ENCODE measurements at places on chromosomes 1 and 21.

GRCh38 chr1:113660088-113660487 is 99.2 kb downstream of the PHTF1 start:
- no peak for DNase-seq

DNA sequence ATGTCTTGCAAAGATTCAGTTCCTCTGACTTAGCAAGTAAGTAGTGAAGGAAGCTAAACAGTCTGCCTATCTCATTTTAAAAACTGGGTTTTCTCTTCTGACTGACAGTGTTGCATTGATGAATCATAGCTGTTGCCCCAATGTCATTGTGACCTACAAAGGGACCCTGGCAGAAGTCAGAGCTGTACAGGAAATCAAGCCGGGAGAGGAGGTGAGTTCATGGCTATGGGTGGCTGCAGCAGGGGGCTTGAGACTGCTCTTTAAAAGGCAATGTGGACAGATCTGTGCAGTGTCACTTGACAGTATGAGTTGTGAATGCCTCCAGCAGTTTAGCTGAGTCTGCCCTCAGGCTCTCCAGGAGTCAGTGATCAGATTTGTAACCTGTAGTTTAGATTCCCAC is 46.6 kb downstream of the SMYD2 start:
- DNase-seq: no peak

GRCh38 chr1:181038399-181038873 is 4.7 kb downstream of the MR1 start:
- peak; percentile 28 for DNase-seq

GRCh38 chr1:241331328-241332036 is 25.5 kb downstream of the RGS7 start:
- no peak for DNase-seq

GRCh38 chr1:200130552-200130951 is 103.0 kb downstream of the NR5A2 start:
- DNase-seq: no peak

- no peak for DNase-seq
Measured at GRCh38 chr1:213564215-213564659, 423.5 kb upstream of the PROX1 start.

DNA sequence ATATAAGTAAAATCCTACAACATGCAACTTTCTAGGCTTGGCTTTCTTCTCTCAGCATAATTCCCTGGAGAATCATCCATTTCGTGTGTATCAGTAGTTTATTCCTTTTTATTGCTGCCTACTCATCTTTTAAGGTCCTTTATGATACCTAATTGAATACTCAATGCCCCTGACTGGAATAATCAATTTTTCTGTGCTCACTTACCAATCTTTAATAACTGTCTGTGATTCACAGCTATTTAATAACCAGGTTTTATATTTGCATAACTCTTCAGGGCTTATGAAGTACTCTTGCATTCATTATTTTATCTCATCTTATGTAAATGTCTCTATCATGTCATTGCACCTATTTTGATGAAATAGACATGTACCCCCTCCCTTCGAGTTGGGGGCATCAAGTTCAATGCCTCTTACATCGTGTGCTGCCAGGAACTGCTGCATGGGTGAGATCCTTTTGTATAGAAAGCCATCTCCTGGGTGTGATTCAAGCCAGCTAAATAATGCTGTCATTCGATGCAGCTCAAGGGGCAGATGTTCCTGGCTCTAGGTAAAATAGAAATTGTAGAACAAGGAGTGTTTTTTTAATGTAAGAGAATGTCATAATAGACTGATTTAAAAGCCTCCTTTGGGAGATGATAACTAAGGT is 222.7 kb downstream of the SLC35F3 start:
- DNase-seq: no peak

GRCh38 chr1:182587666-182588499 is 1.2 kb downstream of the RNASEL start:
- no peak for DNase-seq

- no peak for DNase-seq
Measured at GRCh38 chr1:31727849-31728248, 24.0 kb upstream of the COL16A1 start.

DNA sequence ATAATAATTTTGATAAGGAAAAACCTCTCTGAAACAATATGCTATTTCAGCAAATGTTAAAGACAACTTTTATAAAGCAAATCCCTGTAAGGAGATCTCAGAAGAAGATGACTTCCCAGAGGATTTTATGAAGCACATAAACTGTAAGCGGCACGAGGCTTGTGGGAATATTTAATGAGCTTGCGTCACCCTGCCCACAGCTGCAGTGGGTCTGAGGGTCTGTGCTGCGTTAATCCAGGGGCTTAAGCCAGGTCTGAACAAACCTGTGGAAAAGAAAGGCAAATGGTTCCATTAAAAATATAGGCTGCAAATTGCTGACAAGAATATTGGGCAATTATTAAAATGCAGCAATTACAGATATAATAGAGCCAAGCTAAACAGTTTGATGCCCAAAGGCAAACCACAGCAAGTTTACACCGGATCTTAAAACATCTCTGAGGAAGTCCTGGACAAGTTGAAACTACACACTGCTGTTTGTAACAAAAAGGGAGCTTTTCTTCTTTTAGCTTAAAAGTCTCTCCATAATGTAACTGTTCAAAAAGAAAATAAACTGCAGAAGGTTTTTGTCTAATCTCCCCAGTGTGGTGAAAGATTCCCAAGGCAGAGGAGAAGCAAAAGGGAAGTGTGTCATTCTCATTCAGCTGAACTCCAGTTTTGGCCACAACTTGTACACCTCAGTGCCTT is 21.8 kb downstream of the TGFBR3 start:
- DNase-seq: no peak

GRCh38 chr1:85224734-85225623 is 24.2 kb upstream of the SYDE2 start:
- DNase-seq: no peak

GRCh38 chr1:175157200-175157599 is 35.4 kb downstream of the KIAA0040 start:
- no peak for DNase-seq

DNA sequence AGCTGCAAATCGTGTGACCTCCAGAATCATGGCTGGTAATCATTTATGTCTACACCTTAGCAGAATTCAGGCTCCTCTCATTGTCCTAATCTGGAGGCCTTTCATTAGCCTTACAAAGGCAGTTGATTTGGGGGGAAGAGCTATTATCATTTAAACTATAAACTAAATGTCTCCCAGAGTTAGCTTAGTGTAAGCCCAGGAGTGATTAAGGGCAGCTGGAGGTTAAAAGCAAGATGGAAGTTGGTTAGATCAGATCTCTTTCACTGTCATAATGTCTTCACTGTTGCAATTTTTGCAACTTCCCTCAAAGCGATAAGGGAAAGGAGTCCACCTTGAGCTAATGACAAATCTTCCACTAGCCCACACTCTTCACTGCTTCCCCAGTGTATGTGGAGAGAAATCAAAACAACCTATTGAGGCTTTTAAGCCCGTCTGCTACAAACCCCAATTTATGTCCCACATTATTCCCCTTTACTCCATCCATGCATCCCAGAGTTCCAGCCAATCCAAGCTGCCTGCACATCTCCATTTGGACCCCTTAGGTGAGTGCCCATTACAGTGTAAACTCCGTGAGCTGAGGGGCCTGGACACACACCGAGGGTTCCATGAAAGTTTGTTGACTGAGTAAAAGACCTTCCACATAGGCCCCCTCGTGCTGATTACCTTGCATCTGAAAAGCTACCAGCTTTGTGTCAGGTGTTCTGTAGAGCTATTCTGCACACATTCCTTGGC is 61.5 kb upstream of the KLHDC7A start:
- no peak for DNase-seq

DNA sequence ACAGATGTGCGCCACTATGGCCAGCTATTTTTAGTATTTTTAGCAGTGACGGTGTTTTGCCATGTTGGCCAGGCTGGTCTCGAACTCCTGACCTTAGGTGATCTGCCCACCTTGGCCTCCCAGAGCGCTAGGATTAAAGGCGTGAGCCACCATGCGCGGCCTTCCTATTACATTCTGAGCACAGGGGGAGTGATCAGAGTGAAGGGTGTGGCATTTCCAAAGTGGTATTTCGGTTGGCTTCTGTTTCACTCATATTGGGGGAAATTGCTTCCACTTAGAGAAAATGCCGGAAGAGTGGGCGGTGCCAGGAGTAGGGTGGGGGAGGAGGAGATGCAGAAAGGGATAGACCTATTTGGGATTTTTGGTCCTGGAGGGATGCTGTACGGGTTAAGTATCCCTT is 4.3 kb downstream of the PIK3CD start:
- no peak for DNase-seq

DNA sequence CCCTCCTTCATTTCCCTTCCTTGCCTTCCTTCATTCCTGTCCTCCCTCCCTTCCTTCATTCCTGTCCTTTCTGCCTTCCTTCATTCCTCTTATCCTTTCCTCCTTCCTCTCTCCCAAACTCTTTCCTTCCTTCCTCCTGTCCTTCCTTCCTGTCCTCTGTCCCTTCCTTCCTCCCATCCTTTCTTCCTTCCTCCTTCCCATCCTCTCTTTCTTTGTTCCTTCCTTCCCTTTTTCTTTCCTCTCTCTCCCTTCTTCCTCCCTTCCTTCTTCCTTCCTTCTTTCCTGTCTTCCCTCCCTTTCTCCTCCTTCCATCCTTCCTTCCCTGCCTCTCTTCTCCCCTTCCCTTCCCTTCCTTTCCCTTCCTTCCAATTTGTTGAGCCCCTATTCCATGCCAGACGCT is 15.8 kb upstream of the JUN start:
- no peak for DNase-seq

DNA sequence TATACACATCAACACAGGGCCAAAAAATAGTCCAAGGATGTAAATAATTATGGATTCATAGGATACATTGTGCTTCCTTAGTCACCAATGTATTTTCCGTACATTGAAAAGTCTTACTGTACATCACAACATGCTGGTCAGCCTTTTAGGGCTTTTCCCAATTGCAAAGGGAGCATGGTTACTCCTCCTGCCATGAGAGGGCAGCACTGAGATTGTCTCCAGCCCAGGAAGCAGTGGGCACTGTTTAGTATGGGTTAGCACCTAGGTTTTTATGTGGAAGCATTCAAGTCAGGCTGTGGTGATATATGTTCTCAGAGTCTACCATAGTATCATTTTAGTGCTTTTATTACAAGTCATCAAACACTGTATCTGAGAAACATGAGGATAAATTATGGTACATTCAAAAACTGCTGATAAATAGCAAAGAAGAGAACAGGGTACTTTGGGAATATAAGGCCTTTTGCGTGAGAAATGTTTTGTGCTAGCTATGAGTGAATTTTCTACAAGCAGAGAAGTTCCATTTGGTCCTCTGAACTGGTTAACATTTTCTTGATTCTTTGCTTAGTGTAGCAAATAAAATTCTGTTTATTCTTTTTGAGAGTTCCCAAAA is 34.0 kb downstream of the ST6GALNAC5 start:
- peak; percentile 20 for DNase-seq

DNA sequence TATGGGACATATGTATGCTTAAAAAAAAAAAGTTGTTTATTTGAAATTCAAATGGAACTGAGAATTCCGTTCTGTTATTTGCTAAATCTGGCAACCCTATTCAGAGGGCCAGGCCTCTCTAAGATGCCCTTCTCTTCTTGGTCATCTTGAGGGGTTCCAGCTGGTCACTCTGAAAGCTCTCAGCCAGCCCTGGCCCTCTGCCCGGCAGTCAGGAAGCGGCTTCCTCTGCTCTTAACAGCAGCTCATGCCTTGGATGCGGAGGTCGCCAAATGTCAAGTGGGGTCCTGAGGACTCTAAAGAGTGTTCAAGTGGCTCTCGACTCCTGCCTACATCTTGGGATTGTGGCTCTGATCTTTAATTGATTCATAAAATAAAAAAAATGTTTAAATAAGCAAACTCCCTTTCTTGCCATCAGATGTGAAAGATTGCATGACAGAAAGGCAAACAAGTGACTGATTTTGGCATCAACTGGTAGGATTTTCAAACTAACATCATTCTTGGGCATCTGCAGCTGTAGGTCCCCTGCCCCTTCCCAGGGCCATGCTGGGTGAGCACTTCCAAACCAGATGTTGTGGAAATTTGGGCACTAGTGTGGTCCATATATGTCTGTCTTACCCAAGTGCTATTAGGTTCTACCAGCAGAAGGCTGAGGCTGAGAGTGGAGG is 130.8 kb downstream of the PRDM2 start:
- no peak for DNase-seq

DNA sequence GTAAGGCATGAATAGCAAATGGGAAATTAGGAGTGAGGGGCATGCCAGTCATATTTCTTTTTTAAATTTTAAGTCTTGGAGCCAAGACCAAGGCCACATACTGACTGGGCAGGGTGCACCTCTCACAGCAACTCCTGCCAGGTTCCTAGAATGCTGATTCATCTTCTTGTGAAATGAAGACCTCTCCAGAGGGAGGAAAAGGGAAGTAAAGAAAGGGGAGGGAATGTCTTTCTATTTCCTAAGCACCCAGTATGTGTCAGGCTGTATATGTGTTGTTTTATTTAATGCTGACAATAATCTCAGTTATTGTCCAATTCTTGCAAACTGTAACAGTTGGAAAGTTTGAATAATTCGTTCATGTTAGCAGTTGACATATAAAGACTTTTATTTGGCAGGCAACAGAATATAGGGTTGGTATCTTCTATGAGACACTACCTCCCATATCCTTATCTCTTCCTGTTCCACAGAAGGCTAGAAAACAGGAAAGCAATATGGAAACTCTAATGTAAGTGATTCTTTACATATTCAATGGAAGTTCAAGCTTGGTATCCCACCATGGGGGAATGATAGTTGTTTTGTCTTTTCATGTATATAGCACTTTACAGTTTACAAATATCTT is 259.1 kb upstream of the USP24 start:
- no peak for DNase-seq

- peak; percentile 91 for DNase-seq
Measured at GRCh38 chr1:225746361-225747179, 31.1 kb upstream of the SRP9 start.

DNA sequence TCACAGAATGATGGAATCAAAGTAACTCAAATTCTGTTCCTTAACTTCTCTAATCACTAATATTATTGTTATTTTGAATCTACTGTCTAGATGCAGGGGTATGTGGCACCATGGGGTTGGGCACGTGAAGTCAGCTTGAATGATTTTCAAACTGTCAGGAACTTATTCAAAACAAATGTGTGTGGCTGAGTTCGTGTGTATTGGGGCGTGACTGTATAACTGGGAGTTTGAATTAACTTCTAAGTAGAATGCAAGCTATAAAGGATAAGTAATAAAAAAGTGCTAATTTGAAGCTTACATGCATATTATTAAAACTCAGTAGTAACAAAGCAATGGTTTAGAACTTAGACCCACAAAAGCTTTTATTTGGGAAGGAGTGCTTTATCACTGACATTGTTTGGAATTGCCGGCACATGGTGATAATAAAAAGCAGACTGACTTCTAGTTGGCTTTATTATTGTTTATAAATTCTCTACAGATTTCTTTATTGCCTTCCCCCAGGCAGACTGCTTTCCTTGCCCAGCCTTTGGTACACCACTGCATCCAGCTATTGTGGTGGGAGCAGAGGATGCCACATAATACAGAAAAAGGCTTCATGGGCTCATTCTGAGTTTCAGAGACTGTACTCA is 84.3 kb downstream of the TENT5C start:
- DNase-seq: no peak

DNA sequence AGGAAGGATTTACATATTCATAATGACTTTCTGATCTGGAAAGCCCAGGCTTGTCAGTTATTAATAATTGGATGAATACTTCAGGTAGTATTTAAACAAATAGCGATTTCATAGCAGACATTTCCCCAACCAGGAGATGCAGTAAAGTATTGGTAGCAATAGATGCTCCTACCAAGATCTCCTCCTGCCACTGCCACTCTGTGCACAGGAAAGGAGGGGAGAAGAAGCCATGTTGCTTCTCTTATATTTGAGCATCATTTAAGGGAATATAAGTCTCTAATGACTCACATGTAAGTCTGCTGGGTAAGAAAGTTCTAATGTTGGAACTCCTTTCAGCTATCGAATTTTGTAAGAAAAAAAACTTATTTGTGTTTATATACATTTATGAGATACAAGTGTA is 420 bp upstream of the IFI16 start:
- DNase-seq: no peak

GRCh38 chr1:31926853-31927660 is 11.1 kb downstream of the PTP4A2 start:
- no peak for DNase-seq

Data from smooth muscle cell of the brain vasculature (primary cell).